ENCODE measurements at places on chromosomes 3 and 15.
A peak's percentile ranks its signal among the peaks of the same experiment; 100 is the strongest.

- no peak for DNase-seq
Observed at GRCh38 chr3:134369231-134369741, 5.0 kb downstream of the AMOTL2 start.

- no peak for DNase-seq
Observed at GRCh38 chr15:47742334-47742733, 25.0 kb downstream of the SEMA6D start.

GRCh38 chr3:184133840-184134745, 1.1 kb upstream of the EIF2B5 start:
- DNase-seq = no peak

- DNase-seq = no peak
Observed at GRCh38 chr3:2839876-2840275, 270.3 kb downstream of the IL5RA start.

DNA sequence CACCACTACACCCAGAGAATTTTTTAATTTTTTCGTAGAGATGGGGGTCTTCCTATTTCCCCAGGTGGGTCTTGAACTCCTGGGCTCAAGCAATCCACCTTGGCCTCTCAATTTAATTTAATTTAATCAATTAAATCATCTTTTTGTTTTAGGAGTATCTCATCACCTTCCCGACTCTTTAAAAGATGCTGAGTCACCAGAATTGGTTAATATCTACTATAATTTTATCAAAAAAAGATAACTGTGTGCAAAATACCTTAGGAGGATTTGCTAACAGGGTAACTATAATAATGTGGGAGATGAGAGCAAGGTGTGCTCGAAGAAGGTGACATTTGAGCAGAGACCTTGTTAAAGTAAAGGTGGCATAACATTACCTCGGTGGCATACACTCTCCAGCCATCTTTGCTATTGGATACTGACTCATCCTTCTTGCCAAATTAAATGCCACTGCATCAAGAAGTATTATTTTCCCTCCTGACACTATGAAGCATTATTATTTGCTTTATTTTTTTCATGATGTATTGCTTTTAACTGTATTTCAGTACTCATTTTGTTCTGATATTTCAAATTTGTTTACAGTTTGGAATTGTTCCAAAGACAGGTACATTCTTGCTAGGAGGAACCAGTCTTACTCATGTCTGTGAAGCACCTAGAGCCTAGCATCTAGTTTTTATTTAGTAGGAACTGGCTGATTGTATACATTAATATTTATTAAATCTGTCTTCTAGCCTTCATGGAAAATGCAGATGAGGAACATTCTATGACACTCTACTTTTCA, 200.7 kb downstream of the MBNL1 start:
- DNase-seq = no peak

DNA sequence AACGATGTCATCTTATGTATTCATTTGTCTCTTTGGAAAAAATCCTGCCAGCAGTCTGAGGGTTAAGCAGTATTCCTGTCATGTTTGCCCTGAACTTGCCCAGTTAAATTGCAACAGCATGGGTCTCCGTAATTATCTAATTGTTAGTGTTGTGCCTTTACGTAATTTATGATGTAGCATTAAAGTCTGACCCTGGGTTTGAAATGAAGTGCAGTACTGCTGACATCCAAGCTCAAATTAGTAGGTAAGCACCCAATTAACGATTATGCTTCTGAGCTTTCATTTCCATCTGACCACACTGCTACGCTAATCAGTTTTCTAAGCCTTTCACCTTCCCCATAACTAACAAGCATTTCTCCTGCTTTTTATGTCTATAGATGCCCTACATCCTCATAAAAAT, 241.8 kb downstream of the ARRDC4 start:
- DNase-seq = no peak

DNA sequence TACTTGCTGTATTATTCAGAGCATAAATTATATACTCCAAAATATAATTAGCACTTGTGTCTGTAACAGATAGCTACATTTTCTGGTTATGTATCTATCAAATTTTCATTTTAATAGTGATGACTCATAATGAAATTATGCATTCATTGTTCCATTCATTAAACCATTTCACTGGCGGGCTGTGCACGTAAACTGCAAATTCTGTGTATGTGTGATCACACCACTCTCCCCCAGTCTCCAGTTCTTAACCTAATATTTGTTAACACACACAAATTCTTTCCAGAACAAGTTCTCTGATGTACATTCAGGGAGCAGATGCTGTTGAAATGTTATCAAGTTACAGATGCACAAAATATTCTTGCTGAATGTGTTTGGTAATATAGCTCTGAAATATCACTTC, 3.8 kb upstream of the KCNMB2 start:
- no peak for DNase-seq

DNA sequence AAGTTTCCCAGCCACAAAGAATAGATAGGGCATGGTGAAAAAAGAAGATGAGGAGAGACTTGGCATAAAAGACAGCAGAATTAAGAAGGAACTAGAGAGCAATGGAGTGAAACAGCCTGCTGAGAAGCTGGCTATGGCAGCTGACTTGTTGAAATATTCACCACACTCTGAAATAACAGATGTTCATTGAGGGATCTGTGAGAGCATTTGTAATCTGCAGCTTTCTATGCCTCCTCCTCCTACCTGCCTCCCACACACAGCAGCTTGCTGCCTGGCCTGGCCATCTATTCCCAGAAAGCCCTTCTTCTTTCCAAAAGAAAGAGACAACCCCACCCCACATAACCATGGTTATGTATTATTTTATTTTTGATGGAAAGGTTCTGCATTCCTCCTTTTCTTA, 303.9 kb downstream of the GAP43 start:
- no peak for DNase-seq

DNA sequence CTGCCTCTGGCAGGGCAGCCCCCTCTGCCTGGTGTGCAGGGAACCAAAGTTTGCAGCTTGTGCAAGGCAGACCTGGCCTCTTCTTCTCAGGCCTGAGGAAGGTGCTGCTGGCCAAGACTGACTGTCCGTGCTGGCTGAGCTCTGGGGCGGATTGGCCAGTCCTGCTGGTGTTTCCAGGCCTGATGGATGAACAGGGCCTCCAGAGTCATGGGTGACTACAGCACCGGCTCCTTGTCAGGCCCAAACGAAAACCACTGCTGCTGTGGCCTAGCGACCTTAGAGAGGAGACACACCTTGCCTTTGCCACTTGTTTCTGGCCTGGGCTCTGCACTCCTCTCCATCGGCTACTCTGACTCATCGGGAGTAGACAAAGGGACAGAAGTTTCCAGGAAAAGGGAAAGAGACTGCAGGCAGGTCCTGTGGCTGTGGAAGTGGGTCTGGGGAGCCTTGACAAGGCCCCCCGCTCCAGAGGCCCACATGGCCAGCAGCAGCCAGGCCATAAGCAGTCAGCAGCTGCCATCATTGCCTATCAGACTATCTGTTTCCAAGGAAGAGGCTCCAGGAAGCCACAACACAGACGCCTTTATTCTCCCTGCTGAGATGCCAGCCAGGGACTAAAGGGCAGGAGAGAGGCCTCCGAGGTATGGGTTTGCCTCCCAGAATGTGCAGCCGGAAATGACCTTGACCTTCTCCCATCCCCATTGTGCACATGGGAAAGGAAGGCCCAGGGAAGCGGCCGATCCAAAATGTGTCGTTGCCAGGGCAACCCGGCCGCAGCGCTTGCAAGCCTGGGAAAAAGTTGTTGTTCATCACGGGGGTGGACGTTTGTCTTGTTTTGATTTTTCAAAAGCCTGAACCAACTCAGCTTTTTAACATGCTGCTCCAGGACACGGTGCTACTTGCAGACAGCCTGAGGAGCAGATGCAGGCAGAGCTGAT, 160.5 kb downstream of the CHSY1 start:
- peak; percentile 94 for DNase-seq

GRCh38 chr3:14317057-14317553, 85.3 kb upstream of the SLC6A6 start:
- no peak for DNase-seq

GRCh38 chr15:34160735-34161134, 49.2 kb downstream of the KATNBL1 start:
- DNase-seq = no peak

DNA sequence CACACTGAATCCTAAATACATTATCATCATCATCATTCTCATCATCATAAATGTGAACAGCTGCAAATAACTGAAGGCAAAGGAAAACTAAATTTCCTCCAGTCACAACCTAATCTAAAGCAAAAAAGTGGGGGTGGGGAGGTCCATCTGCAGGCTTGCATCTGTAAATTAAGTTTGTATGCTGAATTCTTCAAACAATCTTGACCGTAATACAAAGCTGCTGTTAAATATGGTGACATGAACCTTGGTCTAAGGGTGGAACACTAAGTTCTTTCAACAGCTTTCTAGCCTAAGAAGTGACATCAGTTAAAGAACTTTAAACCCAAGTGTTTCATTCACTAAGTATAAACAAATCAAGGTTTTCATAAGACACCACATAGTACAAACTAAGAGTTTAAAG, 4.3 kb downstream of the LRRFIP2 start:
- no peak for DNase-seq

DNA sequence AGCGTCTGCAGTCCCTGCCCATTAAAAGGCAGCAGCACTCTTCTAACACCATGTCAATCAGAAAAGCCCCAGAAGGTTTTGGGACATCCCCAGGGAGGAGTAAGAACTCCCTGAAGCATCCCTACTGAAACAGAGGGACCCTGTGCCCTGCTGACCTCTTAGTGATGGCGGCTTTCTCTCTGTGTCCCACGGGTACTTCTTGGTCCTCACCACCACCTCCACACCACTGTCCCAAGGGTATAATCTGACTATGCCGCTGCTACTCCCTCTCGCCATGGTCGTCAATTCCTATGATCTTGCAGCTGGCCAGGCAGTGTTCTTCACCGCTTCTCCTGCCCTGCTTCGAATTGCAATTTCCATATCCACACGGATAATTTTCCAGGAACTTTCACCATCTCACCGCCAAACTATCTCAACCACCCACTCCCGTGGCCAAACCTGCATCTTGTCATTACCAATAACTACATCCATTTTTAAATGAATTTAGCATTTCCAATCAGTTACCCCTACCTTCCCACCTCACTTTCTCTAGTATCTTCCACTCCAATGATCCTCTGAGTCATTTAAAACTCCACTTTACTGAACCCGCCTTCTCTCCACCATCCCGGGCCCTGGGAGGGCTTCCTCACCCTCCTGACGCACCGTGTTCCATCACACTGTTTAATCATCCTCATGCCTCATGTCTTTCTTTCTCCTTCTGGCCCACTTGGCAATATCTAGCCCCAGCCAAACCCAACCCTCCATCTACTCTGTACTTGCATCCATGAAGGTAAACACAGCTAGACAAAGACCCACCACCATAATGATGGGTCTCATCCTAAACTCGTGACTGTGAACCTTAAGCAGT, 23.7 kb downstream of the PRR23E start:
- no peak for DNase-seq

DNA sequence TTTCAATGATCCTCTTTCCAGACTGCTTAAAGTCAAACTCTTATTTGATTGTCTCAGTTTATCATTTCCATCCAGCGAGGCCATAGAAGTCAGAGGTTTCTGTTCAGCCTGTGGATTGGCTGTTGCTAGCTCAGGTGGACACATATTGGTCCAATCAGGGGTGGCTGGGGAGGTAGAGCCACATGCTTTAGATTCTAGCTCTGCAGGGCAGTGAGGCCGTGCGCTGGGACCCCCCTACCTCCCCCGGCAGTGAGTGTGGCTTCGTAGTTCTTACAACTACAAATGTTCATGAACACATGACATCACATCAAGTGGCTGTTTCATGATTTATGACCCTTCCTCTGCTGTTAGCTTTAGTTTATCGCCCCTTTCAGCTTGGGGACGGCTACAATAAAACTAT, 18.0 kb downstream of the APOD start:
- no peak for DNase-seq

DNA sequence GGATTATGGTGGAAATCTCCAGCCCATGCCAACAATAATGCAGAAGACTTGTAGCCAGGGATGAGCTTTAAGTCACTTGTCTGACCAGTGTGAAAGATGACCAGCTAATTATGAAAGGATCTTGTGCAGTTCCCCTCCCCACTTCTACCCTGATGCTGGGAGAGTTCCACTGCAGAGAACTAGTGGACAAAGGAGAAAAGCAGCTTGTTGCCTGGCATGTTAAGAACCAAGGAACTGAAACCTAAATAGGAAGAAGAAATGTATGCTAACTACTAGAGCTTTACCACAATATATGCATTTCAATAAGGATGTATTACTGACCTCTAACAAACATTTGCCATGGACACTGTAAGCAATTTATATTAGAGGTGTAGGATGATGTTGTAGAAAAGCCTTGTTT, 52.2 kb upstream of the CSTA start:
- DNase-seq = no peak

- peak; percentile 2 for DNase-seq
Observed at GRCh38 chr3:65811086-65811761, 227.5 kb downstream of the MAGI1 start.

DNA sequence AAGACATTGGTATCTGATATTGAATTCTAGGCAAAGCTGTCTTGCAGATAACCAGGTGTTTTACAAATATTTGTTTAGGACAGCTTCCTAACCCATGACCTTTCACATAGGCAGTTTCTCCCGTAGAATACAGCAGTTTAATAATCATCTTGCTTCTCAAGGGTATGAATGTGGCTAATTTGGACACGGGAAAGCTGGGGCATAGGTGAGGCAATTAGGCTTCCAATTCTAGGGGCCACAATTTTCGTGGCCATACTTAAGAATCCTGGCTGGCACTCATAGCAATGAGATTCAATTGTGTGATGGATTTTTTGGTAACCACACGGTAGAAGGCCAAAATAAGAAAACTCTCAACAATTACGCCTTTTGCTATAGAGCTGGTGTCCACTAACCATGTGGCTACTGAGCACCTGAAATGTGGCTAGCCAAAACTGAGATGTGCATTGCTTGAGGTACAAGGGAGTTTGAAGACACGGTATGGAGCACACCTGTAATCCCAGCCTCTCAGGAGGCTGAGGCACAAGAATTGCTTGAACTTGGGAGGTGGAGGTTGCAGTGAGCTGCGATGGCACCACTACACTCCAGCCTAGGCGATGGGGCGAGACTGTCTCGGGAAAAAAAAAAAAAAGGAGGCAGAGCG, 34.4 kb downstream of the TFRC start:
- DNase-seq = no peak

DNA sequence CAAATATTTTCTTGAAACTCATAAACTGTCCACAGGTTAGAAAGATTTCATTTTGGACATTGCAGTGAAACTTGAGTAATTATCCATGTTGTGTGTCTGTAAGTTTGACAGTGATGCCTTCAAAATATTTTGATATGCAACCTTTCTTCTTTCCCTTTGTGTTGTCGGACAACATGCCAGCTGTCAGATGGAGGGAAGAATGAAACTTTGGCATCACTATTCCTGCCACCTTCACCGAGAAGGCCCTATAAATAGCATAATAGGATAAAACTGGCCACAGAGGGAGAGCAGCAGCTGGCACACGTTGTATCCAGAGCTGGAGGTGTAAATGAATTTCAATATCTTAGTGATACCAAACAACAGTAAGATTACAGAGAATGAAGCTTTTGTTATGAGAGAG, 436.7 kb upstream of the CFAP20DC start:
- DNase-seq = no peak

All from brain pericyte (primary cell).